ENCODE measurements at places on chromosomes 2 and 18.

DNA sequence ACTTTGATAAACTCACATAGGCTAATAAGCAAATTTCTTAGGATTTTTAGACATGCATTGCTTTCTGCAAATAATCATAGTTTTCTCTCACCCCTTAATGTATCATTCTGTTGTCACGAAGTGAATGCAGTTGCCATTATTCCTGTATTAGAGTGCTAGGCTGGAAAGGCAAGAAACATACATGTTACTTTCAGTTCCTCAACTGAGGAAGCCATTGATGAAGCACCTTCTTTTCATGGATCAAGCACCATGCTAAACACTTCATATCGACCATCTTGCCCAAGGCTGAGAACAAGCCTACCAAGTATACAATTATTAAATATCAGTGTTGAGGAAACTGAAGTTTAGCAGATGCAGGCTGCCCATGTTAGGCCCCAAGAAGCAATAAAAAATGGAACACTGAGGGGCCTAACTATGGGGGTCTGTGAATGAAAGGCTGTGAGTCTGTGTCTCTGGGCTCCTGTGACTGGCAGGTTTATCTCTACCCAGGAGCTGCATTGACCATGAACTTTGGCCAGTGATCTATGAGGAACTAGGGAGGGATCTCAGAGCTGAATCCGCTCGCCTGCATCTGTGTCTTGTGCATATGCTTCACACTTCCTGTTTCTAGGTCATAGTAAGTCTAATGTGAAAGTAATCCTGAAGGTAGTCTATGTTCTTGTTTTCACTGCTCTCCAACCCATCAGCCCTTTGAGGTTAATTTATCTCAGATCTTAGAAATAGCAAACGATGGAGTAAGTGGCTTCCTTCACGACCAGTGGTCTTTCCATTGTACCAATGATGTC lies 16.0 kb upstream of the TSPYL6 start:
- DNase-seq = no peak

DNA sequence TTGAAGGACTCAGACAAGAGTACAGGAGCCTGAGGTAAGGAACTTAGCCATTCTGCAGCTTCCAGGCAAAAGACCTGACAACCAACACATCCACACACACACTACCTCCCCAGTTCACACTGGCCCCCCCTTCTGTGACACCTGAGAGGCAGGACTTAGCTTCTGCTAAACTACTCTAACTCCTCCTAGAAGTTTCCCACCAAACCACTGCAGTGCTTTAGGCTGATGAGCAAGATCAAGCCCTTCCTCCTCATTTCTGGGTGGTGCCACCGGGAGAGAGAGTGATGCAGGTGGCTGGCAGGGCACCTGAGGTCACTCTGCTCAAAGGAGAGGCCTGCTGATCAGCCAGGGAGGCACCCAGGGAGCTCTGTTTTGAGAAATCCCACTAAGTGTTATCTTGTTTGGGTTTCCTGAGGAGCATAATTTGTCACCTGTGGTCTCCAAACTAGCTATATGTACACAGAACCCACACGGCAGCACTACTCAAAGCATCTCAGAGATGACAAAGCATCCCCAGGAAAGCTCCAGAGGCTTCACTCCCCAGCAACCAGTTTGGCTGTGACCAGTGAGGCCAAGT lies 188.4 kb downstream of the MYO5B start:
- no peak for DNase-seq

DNA sequence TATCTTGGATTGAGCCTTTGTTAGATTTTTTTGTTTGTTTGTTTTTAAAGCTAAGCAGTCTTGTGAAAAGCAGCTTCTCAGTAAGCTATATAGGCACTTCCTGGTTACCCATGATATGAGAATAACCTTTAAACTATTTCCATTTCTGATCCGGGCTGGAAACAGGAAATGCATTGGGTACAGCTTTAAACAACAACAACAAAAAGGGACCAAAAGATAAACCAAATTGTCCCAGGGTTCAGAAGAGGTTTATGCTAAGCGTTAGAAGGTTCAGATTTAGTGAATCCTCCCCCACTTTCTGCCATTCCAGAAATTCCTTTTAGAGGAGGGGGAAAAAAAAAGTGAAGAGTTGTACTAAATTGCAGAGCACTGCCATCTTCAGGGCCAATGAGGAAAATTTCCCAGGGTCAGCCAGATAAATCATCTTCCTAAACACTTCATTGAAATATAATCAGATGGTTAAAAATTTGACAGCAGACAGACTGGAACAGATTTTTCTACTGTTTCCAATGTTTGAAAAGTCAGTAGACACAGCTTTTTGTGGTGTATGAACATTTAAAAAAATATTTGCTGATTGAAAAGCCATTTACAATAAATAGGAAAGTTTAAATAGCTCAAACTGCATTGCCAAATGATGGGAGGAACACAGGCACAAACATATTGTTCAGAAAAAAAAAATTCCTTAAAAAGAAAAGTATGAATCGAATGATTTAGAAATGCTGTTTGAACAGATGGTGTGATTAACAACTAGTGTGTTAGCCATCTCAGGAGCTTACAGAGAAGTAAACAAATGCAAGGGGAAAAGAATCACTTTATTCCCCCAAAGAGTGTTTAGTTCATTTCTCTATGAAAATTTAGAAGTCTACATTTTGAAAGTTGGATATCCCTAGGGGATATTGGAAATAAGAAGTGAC lies 189.9 kb upstream of the TANK start:
- DNase-seq = peak; percentile 16

DNA sequence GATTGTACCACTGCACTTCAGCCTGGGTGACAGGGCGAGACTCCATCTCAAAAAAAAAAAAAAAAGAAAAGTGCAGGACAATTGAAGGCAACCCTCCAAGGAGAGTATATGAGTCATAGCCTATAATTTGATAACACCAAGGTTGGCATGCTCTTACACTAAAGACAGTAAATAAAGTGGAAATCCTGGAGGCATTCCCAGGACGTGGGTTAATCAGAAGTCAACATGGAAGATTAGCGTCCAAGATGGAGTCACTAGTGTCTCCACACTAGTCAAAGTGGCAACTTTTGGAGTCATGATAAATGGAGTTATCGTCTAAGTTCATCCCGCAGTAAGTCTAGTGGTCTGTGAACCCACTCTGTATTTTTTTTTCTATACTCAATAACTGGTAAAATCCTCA lies 21.2 kb upstream of the UGGT1 start:
- no peak for DNase-seq

DNA sequence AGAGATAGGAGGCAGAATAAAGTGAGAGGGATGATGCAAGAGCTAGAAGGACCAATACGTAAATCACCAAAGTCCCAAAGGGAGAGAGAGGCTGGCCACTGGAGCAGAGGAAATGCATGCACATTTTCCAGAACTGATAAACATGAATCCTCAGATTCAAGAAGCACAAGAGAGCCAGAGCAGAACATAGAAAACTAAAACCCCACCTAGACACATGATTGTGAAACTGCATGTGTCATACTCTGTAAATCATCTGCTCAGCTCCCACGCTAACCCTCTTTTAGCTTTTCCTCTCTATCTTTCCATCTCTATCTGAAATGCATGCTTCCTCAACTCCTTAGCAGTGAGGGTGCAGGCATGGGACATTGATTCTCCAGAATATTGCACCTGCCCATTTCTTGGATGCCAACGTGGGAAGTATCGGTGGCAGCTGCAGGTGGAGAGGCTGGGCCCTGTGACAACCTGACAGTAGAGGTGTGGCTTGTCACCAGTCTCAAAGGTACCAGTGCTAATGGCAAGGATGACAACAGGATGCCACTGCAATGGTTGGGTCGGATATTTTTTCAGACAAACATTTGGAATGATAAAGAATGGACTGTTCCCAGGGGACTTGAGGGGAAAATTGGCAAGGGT lies 89.3 kb upstream of the OTOS start:
- DNase-seq = no peak

GRCh38 chr2:85064927-85065577 lies 68.1 kb upstream of the TCF7L1 start:
- no peak for DNase-seq

GRCh38 chr2:18988631-18989232 lies 369.7 kb downstream of the OSR1 start:
- no peak for DNase-seq

DNA sequence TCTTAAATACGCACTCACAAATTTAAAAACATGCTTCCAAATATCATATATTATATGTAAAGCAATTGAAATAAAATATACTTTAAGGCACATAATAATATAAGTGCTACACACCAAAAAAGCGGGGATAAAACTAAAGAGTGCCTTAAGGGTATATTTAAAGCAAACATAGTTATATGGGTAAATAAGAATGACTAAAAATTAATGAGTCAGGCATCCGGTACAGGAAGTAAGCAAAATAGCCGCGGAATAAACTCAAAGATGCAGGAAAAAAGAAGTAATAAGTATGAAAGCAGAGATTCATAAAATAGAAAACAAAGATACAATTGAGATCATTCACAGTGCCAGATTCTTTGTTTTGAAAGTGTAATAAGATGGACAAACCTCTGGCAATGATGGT lies 503.5 kb upstream of the SOX11 start:
- DNase-seq = no peak

GRCh38 chr18:28657961-28658360 lies 481.0 kb upstream of the CDH2 start:
- DNase-seq = no peak

DNA sequence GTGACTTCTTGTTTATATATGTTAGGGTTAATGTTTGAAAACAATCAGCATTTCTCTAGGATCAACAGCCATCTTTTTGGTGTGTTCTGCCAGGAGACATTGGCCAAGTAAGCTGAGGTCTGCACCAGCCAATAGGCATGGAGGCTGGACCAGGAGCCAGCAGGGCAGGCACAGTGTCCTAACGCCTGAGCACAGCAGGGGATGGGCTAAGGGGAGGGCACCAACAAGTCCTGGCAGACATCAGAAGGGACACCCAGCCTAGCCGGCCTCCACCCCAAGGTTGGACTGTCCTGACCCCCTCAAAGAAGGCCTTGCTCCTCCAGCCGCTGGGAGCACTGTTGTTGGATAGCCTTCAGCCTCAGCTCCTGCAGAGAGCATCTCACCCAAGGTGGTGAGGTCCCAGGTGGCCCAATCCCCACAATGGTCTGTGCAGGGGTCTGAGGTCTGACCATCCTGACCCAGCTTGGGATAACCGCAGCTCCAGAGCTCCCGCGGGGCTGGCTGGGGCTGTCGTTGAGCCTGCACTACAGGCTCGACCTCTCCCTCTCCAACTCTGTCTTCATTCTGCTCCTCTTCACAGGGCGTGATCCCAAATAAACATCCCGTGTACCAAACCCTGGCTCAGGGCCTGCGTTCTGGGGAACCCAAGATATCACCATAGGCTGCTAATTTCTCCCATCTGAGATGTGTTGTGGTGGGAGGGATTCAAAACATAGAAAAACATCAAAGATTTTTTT lies 8.1 kb downstream of the TEX44 start:
- DNase-seq = no peak

DNA sequence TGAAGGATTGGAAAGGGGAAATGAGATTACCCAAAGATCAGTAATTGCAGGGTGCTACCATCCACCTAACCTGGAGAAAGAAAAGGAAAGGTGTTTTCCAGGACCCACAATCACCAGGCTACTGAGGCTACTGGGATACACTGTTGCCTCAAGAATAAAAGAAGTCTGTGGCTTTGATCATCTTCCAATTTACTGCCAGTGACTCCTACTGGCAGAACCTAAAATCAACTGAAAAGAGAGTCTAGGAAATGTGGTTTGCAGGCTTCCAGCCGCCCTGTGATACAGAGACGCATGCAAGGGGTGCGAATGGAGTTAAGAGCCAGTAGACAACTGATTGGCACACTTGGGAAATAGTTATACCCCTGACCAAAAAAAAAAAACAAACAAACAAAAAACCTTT lies 16.6 kb upstream of the TTL start:
- DNase-seq = peak; percentile 45
